Stimulated activated CD4-positive, alpha-beta T cell treated with anti-CD3 and anti-CD28 coated beads, Interleukin-2, amount 100 ng/mL, for 24 hours (primary cell): ENCODE measurements at places on chromosomes 11 and 22.
A peak's percentile ranks its signal among the peaks of the same experiment; 100 is the strongest.

GRCh38 chr22:33652615-33653014, 267.7 kb downstream of the LARGE1 start:
- no peak for DNase-seq

- no peak for DNase-seq
These were observed 152.9 kb downstream of the SNX19 start for GRCh38 chr11:130763087-130763980.

DNA sequence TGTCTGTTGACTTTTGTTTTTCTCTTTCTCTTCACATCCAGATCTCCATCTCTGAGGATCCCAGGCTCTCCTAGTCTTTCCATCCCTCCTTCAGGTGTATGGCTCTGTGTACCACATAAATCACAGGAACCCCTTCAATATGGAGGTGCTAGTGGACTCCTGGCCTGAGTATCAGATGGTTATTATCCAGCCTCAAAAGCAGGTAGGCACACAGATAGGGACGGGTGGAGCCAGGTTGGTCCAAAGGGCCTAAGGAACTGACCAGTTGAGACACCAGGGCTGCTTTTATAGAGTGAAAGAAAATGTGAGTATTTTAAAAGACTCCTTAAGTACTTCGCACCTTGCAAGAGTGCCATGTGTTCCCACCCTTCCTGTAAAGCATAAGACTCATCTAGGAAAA, 39.9 kb downstream of the GLYATL1 start:
- DNase-seq = no peak

- peak; percentile 21 for DNase-seq
These were observed 4.0 kb upstream of the SCN4B start for GRCh38 chr11:118156531-118157185.

- no peak for DNase-seq
These were observed 118.8 kb downstream of the MPPED1 start for GRCh38 chr22:43530349-43531201.

GRCh38 chr22:17120281-17120680, 879 bp downstream of the TMEM121B start:
- peak; percentile 64 for DNase-seq

DNA sequence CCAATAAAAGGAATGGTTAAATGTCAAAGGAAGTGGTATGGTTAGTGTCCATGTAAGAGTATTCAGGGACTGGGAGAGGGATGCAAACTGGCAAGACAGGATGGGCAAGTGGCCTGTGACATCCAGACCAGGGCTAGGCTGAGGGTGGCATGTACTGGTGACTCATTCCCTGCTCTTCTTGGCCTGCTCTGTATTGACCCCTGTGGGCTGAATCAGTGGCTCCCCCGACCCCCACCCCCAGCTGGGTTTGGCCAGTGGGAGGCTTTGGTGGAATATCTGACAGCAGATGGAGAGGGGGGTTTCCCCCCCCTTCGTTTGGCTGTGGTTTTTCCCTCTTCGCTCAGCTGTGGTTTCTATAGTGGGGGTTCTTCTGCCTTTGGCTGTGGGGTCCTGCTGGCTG, 87.7 kb downstream of the CSNK2A3 start:
- DNase-seq = no peak

- DNase-seq = peak; percentile 73
These were observed at the start of gene UBE2L6 for GRCh38 chr11:57567515-57568329. UBE2L6 (minus strand) TSS chr11:57567672; CDS start chr11:57567611, 61 bp downstream.

- DNase-seq = no peak
These were observed 25.5 kb downstream of the IL18BP start for GRCh38 chr11:72024069-72024754.

DNA sequence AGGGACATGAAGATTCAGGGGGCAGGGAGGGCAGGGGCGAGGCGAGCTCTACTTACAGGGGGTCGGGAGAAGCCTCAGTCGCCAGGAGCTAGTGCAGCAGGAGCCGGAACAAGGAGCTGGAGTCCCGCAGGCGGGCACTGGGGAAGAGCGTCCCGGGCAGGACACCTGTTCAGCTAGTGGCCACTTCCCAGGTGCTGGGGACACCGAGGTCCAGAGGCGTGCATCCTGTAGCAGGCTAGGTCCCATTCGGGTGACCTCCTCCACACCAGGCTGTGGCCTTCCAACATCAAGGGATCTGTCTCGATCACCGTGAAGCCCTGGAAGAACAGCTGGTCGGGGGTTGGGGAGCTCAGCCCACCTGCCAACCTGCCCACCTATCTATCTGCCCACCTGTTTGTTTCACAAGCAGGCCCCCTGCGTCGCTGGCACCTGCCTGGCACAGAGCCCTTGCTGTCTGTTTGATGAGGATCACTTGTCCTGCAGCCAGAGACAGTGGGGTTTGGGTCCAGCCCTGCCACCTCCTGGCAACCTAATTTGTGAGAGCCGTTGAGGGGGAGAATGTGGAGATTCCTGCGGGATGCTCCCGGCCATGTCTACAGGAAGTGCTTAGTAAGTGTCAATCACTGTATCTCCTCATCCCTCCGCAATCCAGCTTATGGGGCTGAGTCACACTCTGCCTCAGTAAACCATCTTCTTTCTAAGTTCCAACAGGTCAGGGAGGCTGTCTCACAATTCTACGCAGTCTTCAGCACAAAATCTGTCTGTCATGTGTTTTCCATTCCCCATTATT, 940.9 kb downstream of the BRD1 start:
- DNase-seq = no peak
